CD4-positive, alpha-beta T cell treated with Interleukin-12 subunit alpha and Interleukin-12 subunit beta, for 1 hour (primary cell): ENCODE measurements at places on chromosomes 4 and X.

DNA sequence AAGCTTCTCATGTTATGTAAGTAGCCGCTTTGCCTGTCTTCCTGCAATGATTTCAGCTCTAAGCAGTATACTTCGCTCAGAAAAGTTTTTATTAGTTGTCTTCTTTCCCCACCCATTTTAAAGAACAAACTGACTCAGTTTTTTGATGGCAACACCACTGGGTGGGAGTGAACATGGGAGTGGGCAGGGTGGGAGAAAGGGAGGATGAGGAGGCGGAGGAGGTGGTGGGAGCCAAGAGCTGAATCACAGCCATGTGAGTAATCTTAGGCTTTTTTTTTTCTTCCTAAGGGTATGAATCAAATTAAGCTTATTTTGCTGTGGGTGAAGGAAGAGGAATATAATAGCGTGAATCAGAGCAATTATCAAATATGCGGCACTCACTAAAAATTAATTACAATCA, 574.3 kb upstream of the DIPK2B start:
- no peak for DNase-seq

DNA sequence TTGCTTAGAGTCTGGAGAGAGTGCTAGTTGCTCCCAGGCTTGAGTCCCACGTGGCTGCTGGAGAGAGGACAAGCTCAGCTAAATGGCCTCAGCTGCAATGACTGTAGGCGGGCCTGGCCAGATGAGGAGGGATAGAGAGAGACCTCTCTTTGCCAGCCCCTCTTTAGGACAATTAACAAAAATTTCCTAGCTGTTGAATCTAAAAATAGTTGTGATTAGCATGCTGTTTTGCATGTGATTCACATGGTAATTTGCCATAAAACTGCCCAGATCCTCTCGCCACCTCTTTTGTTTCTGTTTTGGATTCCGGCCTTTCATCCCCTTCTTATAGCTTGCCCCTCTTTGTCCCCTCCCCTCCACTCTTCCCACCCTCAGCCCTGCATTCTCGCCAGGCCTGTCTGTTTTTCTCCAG, 28.9 kb upstream of the PRPS1 start:
- DNase-seq, result no peak

DNA sequence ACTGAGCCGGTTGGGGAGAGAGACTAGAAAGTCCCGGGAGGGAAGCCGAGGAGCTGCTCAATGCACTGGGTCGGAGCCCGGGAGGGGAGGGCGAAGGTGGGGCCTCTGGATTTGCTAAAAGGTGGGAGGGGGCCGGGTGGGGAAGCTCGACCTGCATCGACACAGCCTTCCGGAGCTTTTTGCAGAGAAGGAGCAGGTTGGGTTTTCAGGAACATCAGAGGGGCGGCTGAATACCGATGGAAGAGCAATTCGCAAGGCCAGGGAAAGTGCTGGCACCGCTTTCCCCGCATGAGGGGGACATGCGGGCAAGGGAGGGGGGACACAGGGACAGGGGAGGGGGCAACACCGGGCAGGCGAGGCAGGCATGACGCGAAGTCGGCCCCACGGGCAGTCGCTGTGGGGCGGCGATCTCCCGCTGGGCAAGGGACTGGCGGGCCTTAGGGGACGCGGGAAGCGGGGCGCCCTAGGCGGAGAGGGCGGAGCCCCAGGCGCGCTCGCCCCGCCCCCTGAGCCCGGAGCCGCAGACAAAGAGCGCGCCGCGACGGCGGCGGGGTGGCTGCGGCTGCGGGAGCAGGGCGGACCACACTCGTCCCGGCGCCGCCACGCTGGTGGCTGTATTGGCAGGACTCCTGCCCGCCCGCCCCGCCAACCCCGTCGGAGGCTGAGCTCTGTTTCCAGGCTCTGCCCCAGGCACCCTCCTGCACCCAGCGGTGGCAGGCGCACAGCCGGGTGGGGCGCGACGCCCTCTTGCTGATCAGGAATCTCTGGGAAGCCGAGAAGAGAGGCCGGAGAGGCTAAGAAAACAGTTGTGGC, 11.6 kb downstream of the PDZD4 start:
- peak; percentile 63 for DNase-seq

DNA sequence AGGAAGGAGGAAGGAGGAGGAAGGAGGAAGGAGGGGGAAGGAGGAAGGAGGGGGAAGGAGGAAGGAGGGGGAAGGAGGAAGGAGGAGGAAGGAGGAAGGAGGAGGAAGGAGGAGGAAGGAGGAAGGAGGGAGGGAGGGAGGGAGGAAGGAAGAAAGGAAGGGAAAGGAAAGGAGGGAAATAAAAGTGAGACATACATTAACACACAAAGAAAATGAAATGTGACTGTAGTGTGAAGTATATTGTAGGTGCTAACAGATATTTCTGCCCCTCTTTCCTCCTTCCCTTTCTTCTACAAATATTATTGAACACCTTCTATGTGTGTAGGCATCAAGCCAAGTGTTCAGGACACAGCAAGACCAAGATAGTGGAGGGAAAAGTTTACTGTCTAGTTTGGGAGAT, 26.4 kb upstream of the PROM1 start:
- DNase-seq, result no peak

DNA sequence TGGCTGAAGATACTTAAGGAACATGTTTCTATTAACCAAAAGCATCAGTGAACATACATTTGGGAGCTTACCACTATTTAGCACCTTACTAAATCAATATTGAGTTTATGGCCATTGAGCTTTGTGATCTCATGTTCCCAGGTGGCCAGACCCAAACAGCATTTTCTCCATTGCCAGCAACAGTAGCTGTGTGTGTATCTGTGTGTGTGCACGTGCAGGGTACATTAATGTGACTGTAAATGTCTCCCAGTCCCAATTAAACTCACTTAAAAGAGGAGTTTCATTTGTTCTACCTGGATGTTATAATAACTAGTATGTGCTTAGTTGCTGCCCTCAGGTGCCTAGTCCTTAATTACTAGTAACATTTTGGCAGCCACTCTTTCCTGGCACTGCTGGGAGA, 282.4 kb downstream of the NR3C2 start:
- DNase-seq, result no peak

DNA sequence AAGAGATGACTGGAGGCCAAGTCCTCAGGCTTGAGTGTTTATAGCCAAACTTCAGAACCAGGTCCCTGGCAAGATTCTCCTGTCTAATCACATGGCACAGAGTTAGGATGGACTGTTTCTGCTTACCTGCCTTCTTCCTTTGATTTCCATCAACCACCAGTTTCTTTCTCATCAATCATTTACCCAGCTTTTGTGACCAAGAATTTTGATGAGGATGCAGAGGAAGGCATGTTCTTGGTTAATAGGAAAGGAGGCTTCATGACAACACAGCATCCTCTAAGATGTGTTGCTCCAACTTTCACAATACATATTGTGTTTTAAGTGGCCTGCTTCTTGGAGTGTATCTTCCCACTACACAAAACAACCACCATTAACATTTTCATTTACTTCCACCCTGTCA, 65.3 kb downstream of the NFKB1 start:
- DNase-seq, result no peak

DNA sequence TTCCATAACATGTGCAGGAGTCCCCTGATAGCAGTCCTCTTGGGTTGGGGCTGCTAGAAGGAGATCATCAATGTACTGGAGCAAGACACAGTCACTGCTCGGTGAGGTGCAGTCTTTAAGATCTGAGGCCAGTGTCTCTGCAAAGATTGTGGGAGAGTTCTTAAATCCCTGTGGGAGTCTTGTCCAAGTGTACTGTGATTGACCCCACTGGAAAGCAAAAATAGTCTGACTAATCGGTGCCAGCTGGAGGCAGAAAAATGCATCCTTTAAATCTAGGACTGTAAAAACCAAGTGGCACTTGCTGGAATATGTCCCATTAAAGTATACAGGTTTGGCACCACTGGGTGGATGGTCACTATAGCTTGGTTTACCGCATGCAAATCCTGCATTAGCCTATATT, 31.1 kb downstream of the SULT1E1 start:
- DNase-seq, result no peak

- no peak for DNase-seq
Observed at GRCh38 chr4:114237997-114238396, 258.6 kb upstream of the ARSJ start.

- no peak for DNase-seq
Observed at GRCh38 chrX:31323658-31324057, 251.8 kb upstream of the FTHL17 start.

DNA sequence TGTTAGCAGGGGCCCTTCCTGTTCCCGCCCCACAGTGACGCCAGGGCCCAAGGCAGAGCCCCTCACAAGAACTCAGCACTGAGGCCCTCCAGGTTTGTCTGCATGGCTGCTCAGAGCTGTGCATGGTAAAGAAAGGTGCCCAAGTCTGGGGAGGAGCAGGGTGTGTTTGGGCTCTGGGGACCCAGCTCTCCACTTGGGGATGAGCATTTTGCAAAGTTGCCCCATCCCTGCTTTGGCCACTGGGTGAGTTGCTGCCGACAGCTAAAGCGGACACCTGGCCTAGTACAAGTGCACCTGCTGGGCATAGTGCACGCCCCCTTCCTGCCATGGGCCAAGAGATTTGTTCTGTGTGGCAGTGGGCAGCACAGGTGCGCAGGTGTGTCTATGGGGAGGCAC, 2.0 kb upstream of the MXD4 start:
- DNase-seq, result no peak

GRCh38 chr4:152155070-152155469, 380.8 kb downstream of the FBXW7 start:
- DNase-seq, result no peak

DNA sequence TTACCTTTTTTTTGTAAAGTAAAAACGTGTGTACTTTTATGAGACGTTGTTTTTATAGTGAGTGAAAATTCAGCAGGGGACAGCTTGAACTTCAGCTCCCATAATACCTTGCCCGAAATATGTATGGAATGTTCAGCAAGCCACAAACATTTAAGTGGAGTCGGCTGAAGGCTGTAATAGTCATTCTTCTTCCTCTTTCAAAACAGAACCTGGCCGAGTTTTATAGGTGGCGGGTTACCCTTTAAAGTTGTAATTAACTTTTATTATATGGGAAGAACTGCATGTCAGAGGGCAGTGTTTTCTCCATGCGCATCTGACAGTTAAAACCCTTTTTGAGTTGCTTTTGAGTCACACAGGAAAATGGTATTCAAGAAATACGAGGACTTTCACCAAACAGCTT, 50.7 kb downstream of the CLDN34 start:
- no peak for DNase-seq

- DNase-seq, result no peak
Observed at GRCh38 chrX:153525451-153525850, 8.0 kb downstream of the ATP2B3 start.

- no peak for DNase-seq
Observed at GRCh38 chr4:1717129-1718094, 3.7 kb downstream of the TMEM129 start.

DNA sequence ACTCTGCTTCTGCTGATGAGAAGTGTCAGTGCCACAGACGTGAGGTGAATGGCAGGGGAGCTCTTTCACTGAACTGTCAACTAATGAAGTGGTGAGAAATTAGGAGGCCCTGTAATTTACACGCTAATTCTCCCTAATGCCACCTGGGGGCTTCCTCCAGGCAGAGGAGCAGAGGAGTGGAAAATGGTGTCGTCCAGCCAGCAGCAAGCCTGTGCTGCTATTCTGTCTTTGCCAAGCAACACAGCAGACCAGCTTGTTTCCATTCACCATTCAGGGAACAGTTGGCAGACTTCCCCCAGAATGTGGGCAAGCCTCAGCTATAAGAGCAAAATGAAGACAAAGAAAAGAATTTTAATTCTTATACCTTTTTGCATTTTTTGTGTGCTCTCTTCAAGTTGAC, 245.2 kb upstream of the TET2 start:
- no peak for DNase-seq

GRCh38 chr4:18881556-18881955, 860.0 kb upstream of the LCORL start:
- DNase-seq, result no peak

DNA sequence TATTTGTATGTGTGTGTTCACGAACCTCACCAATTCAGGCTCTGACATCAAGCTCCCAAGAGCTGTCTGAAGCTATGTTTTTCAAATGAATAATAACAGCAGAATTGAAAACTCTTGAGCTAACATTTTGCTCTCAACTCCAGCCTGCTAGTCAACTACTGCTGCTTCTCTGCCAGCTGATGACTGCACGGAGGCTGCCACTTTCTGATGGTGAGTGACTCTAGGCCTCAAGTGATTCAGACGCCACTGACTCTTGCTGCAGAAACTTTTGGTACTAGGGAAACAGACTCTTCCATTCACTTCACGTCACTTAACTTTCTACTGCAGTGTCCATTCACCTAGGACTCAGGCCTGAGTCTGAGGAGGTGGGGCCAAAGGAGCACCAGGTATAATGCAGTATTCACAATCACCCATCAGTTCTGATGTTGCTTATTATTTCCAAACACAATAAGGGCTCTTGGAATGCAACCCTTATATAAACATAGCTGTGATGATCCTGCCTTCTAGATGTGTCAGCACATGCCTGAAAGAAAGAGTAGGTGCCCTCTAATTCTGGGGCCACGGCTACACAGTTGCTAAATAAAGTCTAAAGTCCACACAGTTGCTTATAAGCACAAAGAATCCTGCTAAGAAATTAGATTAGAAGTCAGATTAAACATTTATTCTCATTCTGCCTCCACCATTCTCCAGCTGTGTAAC, 16.0 kb downstream of the PRDM8 start:
- DNase-seq, result no peak

- DNase-seq, result no peak
Observed at GRCh38 chr4:52641854-52642563, 17.1 kb downstream of the USP46 start.

DNA sequence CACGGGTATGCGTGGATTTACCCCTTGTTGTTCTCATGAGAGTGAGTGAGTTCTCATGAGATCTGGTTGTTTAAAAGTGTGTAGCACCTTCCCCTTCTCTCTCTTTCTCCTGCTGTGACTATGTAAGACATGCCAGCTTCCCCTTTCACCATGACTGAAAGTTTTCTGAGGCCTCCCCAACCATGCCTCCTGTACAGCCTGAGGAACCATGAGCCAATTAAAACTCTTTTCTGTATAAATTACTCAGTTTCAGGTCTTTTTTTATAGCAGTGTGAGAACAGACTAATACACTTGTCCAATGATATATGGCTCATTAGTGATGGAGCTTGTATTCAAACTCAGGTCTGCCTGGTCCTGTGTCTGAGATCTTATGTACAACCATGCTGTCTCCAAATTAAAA, 28.5 kb upstream of the RTL3 start:
- no peak for DNase-seq

DNA sequence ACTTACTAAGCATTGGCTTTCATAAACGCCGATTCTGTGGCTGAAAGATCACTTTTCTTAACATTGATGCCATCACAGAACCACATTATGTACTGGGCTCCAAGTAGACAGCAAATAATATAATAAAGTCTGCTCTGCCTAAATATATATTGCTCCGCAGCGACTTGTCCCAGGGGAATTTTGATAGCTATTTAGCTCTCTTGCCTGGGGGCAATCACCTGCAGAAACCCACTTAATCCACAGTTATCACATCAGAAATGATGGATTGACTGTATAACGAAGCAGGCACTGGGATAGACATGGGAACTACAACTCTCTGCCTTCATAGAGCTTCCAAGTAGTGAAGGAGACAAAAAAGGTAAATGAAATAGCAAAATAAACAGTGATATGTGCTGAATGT, 48.0 kb upstream of the MYOZ2 start:
- no peak for DNase-seq
